Activated CD8-positive, alpha-beta memory T cell treated with anti-CD3 and anti-CD28 coated beads, Interleukin-2, amount 10 ng/mL, durations not matched to agents 7 days and 5 days (primary cell): ENCODE measurements at places on chromosomes 1 and 21.
A peak's percentile ranks its signal among the peaks of the same experiment; 100 is the strongest.

DNA sequence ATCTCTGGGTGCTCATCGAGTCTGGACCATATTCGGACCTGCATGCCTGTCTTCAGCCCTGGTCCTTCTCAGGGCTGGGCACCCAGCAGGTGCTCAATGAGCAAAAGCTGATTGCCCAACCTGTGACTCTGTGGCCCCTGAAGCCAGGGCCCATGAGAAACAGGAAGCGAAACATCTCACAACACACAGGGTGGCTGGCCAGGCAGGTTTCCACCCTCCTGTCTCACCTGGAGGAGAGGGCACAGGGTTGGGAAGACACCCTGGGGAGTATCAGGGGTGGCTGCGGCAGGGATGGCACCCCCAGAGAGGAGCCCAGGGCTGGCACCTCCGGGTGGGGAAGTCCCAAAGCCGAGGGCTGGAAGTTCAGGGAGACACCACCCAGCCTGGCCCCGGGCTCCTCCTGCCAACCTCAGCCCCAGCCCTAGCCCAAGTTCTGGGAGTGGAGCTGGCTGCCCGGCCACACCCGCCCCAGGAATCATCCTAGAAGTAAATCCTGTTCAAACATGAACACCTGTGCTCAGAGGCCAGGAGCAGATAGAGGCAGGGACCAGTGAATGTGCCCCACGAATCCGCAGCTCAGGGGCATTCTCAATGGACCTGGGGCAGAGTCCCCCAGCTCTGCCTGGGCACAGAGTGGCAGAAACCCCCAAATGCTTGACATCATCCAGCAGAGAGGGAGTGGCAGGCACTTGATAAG lies 54.6 kb downstream of the RAP1GAP start:
- H3K4me3 ChIP-seq = no peak overlapping the region
- H3K4me1 ChIP-seq = no peaks in the 10 kb centered on the region
- H3K27ac ChIP-seq = no peak overlapping the region

DNA sequence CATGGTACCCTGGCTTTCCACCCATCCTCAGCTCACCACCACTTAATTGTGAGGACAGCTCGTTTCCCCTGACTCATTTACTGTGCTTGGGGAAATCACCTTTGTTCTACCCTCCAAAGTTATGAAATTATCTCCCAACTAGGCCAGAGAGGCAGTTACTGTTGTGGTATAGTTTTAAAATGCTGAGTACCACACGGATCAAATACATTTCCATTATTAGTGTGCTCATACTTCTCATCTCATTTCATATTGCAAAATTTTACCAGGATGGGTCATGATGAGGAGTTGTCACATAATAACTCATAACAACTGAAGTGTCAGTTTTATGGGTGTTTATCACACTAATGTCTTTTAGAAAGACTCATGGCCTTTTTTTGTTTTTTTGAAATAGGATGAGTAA lies 9.2 kb upstream of the OR2B11 start:
- H3K4me3 ChIP-seq = no peak overlapping the region
- DNase-seq = no peak
- no peak overlapping the region for H3K27ac ChIP-seq
- H3K4me1 ChIP-seq = no peaks in the 10 kb centered on the region

DNA sequence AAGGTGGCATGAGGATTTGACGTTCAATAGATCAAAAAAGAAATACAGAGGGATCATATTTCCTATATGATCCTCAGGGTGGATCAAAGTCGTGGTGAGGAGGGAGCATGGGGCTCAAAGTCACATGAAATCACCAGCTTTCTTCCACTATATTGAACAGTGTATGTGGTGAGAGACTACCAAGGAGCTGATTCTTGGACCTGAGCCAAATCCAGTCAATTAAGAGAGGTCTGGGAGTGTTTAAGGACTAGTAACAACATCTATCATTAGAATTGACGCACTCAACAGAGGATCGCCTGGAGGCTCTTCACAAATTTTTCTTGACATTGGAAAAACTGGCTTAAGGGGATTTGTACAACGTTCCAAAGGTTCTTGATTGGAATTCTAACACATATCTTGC lies 267.7 kb upstream of the PROX1 start:
- H3K27ac ChIP-seq = no peak overlapping the region
- H3K36me3 ChIP-seq = no peaks in the 10 kb centered on the region
- no peaks in the 10 kb centered on the region for H3K27me3 ChIP-seq
- no peak overlapping the region for H3K4me3 ChIP-seq
- H3K4me1 ChIP-seq = no peaks in the 10 kb centered on the region

DNA sequence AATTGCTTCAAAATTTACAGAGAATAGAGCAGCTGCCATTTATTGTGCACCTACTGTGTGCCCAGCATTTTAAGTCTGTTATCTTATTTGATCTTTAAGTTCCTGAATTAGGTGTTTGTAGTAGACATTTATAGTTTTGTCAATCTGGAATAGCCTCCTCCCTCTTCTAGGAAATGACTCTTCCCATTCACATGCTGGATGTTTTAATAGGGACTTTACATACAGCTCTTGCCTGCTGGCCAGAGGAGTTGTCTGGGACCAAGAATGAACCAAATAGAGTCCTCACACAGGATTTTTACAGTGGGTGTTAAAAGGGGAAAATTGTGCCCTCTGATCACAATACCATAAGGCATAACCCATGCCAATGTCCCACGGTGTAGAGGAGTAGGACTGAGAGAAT lies 367.1 kb downstream of the PDE4B start:
- no peaks in the 10 kb centered on the region for H3K36me3 ChIP-seq
- H3K4me3 ChIP-seq = no peak overlapping the region
- DNase-seq = no peak
- no peaks in the 10 kb centered on the region for H3K4me1 ChIP-seq

DNA sequence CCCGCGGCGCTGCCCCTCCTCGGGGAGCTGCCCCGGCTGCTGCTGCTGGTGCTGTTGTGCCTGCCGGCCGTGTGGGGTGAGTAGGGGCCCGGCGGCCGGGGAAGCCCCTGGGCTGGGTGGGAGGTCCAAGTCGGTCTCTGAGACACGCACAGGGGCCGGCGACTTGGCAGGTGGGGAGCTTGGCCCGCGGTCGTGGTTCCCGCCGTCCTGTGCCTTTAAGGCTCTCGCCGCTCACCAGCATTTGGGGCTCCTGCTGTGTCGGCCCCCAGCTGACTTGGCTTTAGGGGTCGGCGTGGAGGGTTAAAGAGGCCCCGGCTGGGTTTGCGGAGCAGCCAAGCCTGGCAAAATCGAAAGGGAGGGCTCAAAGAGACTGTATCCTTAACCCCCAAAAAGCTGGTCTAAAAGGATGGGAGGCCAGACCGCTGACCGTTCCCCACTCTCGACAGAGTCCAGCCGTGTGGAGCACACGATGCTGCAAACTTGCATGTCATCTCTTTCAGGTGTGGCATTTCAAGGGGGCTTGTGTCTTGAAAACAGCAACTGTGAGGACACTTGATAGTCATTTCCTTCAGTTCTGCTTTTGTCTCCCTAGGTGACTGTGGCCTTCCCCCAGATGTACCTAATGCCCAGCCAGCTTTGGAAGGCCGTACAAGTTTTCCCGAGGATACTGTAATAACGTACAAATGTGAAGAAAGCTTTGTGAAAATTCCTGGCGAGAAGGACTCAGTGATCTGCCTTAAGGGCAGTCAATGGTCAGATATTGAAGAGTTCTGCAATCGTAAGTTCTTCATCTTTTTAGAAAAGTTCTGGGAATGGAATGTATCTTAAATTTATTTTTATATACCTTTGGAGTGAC lies 540 bp downstream of the CD55 start:
- H3K27ac ChIP-seq = peak overlapping the region; percentile 98
- peaks cover 41% of the 10 kb centered on the region for H3K36me3 ChIP-seq
- H3K27me3 ChIP-seq = peaks cover 3% of the 10 kb centered on the region
- peaks cover 36% of the 10 kb centered on the region for H3K4me1 ChIP-seq
- DNase-seq = no peak
- peak overlapping the region; percentile 88 for H3K4me3 ChIP-seq

DNA sequence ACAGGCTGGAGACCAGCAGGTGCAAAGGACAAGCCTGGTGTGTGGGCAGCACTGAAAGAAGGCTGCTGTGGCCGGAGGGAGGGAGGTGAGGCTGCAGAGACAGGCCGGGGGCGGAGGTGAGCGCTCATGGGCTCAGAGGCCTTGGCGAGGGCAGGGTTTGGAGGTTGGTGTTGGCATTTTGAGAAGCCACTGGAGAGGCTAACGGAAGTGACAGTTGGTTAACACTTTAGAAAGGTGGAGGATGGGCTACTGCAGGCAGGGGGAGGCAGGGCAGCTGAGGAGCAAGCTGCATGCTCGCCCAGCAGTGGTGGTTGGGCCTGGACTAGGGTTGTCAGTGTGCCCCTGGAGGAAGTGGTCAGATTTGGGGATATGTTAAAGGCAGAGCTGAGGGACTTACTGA lies 37.5 kb downstream of the QSOX1 start:
- H3K4me1 ChIP-seq = peaks cover 22% of the 10 kb centered on the region
- peak; percentile 50 for DNase-seq
- H3K36me3 ChIP-seq = no peaks in the 10 kb centered on the region
- H3K4me3 ChIP-seq = no peak overlapping the region
- H3K27me3 ChIP-seq = no peaks in the 10 kb centered on the region

- no peaks in the 10 kb centered on the region for H3K27me3 ChIP-seq
- DNase-seq = no peak
- no peak overlapping the region for H3K27ac ChIP-seq
- peaks cover 7% of the 10 kb centered on the region for H3K4me1 ChIP-seq
- H3K36me3 ChIP-seq = no peaks in the 10 kb centered on the region
Measured at GRCh38 chr1:21902026-21903012, 34.8 kb downstream of the HSPG2 start.

DNA sequence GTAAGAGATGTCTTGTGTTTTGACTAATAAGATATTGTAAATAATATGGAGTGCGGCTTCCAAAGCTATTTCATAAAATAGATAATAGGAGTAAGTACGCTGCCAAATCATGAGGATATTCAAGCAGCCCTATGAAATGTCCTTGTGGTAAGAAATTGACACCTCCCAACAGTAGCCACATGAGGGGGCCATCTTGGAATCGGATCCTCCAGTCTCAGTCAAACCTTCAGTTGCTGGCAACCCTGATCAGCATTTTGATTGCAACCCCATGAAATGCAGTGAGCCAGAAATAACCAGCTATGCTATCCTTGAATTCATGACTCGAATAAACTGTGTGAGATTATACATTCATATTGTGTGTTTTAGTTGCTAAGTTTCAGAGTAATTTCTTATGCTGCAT lies 212.4 kb downstream of the PLA2G4A start:
- H3K27me3 ChIP-seq = peaks cover 4% of the 10 kb centered on the region
- H3K4me1 ChIP-seq = no peaks in the 10 kb centered on the region
- H3K27ac ChIP-seq = no peak overlapping the region
- no peak overlapping the region for H3K4me3 ChIP-seq
